Activated naive CD4-positive, alpha-beta T cell treated with anti-CD3 and anti-CD28 coated beads for 36 hours (primary cell): ENCODE measurements at places on chromosomes 5 and 9. TPM values are rescaled to one million over a fixed set of nuclear protein-coding genes. Genes with fewer than 3 reads are reported as not detected.
A peak's percentile ranks its signal among the peaks of the same experiment; 100 is the strongest.

GRCh38 chr5:44875661-44876605 lies 67.2 kb downstream of the MRPS30 start:
- DNase-seq = peak; percentile 52

- DNase-seq = no peak
These were observed 157.6 kb upstream of the TBC1D2 start for GRCh38 chr9:98413084-98413483.

GRCh38 chr5:457195-457961 lies 14.4 kb downstream of the EXOC3 start:
- no peak for DNase-seq

DNA sequence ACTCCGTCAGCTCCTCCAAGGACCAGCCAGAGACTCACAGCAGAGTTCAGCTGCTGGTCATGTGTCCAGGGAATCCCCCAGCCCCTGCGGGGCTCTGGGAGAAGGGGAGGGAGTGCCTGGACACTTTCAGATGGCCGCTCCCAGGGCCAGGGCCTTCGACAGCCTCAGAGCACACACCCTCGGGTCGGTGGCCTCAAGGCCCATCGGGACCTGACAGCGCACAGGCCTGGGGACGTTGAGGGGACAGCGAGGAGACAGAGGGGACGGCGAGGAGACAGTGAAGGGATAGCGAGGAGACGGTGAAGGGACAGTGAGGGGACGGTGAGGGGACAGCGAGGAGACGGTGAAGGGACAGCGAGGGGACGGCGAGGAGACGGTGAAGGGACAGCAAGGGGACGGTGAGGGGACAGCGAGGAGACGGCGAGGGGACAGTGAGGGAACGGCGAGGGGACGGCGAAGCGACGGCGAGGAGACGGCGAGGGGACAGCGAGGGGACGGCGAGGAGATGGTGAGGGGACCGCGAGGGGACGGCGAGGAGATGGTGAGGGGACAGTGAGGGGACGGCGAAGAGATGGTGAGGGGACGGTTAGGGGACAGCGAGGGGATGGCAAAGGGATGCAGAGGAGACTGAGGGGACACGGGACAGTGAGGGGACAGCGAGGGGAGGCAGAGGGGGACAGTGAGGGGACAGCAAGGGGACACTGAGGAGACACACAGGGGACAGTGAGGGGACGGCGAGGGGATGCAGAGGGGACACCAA lies 47.3 kb downstream of the SLC12A7 start:
- DNase-seq = no peak

HK3 gene
- not detected for total RNA-seq

IFNE gene
- not detected for total RNA-seq

BRD3 gene
- 34.2 TPM for total RNA-seq

NIPAL4 gene
- total RNA-seq = 10.1 TPM
